Right hindlimb (tissue), 1 donor: ENCODE measurements at places on chromosomes 16 and 17.

DNA sequence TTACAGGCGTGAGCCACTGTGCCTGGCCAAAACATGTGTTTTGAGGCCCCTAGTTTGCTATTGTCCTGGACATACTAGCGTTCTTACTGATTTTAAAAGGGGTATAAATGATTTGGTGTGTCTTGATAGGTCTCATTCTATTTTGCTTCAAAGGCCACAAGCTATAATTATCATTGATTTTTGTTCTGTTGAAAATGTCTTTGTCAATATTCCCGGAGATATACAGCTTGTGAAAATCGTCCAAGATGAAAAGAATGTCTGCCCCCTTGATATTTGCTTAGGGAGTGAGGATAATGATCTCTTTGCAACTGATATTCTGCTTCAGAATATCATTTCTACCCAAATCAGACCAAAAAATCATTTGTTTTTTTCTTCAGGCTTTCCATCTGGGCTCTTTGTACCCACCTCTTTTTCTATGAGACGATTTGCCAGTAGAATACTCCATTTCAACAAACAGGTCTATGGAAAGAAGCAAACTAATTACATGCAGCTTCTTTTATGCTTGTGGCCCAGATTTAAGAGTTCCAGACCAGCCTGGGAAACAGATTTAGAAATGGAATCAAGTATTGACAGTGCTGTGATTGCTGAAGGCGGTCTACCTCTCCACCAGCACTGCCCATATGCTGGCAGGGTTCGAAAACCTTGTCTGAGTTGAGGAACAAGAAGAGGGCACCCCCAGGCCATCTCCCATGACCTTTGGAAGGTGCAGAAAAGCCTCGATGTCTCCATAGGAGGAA is 14.1 kb upstream of the ST6GALNAC1 start:
- no peak for DNase-seq

- DNase-seq = peak; percentile 91
Measured at GRCh38 chr17:2090804-2091534, 36.1 kb downstream of the HIC1 start.

- DNase-seq = no peak
Measured at GRCh38 chr17:36641877-36642845, 40.8 kb downstream of the MRM1 start.

- no peak for DNase-seq
Measured at GRCh38 chr17:62999736-63000135, 33.7 kb downstream of the TANC2 start.

GRCh38 chr17:726271-726919 is 6.0 kb upstream of the TLCD3A start:
- no peak for DNase-seq

DNA sequence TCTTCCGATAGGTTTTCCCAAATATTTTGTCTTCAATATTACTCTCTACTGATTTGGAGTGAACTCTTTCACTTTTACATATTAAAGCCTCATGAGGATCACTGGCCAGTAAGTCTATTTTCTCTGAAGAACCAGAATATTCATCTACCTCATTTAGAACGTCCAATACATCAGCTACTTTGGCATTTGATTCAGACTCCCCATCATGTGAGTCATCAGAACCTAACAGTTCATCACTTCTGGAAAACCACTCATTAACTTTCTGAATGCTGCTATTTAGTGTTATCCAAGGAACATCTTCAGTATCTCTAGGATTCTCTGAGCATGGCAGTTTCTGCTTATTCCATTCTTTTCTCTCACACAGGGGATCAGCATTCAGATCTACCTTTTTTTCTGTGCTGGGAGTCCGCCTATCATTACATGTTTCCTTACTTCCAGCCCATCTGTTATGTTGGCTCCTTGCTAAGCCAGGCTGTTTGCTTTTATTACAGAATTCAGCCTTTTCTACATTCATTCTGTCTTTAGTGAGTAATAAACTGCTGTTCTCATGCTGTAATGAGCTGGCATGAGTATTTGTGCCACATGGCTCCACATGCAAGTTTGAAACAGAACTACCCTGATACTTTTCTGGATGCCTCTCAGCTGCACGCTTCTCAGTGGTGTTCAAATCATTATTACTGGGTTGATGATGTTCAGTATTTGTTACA is 30.9 kb downstream of the BRCA1 start:
- DNase-seq = no peak

- no peak for DNase-seq
Measured at GRCh38 chr17:46841561-46842379, 9.6 kb upstream of the WNT9B start.

GRCh38 chr17:43854498-43854897 is 7.5 kb downstream of the CD300LG start:
- DNase-seq = no peak

- DNase-seq = no peak
Measured at GRCh38 chr17:64340557-64340956, 50.1 kb downstream of the PECAM1 start.

DNA sequence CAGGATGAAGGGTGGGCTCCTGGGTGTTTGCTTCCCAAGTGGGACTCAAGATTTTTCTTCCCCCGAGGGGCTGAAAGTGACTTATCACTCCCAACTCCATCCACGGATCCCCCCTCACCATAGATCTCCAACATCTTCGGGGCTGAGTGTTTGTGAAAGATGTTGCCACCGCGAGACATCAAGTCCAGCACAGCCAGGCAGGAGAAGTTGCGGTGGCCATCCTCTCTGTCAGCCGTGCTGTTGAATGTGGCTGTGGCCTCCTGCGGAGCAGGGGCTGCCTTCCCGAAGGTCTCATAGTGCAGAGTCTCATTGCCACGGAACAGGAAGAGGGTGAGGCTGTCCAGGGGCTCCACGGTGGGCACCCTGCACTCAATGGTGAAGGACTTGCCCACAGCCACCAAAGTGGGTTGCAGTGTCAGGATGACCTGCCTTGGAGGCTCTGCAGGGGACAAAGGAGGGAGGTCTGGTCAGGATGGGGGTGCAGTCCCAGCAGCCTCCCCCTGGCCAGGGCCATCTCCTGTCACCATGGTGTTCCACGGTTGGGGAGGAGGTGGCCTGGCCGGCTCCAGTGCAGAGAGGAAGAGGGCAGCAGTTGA is 5.5 kb downstream of the PRR29 start:
- no peak for DNase-seq

- DNase-seq = no peak
Measured at GRCh38 chr17:37300683-37301082, 75.1 kb upstream of the C17orf78 start.

GRCh38 chr17:77036841-77037381 is 103.9 kb upstream of the SEC14L1 start:
- no peak for DNase-seq

- no peak for DNase-seq
Measured at GRCh38 chr17:29927546-29927945, 2.5 kb downstream of the SSH2 start.

- no peak for DNase-seq
Measured at GRCh38 chr17:11121341-11121985, 119.5 kb upstream of the SHISA6 start.

GRCh38 chr16:14492614-14493013 is 137.4 kb downstream of the PARN start:
- no peak for DNase-seq

DNA sequence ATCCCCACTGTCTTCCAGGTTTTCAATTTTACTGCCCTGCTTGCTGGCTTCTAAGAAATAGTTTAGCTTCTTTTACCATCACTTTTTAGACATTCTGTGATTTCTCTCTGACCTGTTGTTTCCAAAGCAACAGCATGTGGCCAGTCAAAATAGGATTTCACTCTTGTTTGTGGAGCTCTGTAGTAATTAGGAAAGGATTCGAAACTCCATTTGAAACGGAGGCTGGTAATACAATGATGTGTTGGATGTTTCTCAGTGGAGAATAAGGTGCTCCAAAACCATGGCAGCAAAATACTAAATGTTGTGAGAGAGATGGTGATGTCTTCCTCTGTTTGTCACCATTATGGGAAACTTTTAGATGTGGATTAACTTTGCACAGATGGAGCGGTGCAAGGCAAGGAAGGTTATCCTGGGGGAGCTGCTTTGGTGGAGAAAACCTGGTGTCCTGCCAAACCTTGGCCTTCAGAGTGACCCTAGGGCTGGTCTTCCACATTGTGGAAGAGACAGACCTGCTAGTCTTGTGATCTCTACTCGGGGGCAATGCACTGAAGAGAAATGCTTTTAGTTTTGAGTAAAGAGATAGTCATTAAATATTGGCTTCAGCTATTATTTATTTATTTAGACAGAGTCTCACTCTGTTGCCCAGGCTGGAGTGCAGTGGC is 79.4 kb downstream of the PRKCA start:
- DNase-seq = no peak

DNA sequence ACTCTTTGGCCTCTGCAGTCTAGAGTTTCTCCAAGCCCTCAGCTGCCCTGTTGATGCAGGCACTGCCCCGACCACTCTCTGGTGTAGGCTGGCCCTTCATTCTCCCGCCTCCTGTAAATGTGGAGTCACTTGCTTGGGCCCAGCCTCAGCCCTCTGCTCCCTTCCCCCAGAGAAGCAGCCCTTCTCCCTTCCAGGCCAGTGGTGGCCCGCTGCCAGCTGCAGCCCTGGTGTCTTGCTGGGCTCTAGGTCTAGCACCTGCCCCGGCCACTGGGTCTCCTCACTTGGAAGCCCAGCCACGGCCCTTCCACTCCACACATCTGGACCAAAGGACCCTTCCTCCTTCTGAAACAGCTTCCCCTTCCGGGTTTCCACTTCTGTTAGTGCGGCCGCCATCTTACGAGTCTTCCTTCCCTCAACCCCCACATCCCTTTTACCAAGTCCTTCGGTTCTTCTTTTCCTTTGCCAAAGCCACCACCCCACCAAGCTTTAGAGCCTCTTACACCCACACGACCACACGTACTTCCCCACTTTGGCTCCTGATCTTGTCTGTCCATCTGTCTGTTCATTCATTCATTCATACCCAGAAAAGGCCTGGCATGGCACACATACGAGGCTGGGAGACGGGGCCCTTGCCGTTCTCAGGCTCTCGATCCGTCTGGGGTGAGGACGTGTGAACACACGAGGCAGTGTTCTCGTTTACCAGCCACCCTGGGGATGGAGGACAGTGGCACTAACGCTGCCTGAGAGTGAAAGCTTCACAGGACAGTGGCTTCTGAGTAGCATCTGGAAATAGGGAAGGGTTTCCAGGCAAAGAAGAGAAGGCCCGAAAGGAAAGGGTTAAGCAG is 68.0 kb downstream of the ABR start:
- DNase-seq = no peak

- DNase-seq = no peak
Measured at GRCh38 chr16:5601957-5602356, 504.4 kb upstream of the EEF2KMT start.

GRCh38 chr17:73278465-73279453 is 17.1 kb upstream of the CPSF4L start:
- peak; percentile 66 for DNase-seq

GRCh38 chr17:79936641-79937381 is 97.6 kb upstream of the CBX4 start:
- no peak for DNase-seq
